ENCODE measurements at places on chromosomes 7 and 10.

- no peak for DNase-seq
These were observed 40.3 kb downstream of the YKT6 start for GRCh38 chr7:44240983-44241510.

- DNase-seq, result no peak
These were observed 68.4 kb downstream of the CDHR3 start for GRCh38 chr7:106031300-106032035.

DNA sequence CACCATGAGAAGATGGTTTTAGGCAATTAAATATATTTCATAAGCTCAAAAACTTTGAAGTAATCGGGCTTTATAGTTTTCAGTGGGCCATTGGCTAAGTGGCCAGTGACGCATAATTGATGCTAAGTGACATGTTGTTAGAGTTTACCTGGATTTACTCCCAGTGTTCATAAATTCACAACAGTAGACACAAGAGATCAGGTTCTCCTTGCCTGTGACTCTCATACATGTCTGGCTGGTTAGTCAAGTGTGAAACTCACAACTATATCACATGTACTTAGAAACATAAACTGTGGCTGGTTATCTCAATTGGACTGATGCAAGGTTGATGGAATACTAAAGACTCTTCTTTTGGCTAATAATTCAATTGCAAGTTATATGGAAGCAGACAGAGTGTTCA, 26.2 kb downstream of the ASB15 start:
- no peak for DNase-seq

DNA sequence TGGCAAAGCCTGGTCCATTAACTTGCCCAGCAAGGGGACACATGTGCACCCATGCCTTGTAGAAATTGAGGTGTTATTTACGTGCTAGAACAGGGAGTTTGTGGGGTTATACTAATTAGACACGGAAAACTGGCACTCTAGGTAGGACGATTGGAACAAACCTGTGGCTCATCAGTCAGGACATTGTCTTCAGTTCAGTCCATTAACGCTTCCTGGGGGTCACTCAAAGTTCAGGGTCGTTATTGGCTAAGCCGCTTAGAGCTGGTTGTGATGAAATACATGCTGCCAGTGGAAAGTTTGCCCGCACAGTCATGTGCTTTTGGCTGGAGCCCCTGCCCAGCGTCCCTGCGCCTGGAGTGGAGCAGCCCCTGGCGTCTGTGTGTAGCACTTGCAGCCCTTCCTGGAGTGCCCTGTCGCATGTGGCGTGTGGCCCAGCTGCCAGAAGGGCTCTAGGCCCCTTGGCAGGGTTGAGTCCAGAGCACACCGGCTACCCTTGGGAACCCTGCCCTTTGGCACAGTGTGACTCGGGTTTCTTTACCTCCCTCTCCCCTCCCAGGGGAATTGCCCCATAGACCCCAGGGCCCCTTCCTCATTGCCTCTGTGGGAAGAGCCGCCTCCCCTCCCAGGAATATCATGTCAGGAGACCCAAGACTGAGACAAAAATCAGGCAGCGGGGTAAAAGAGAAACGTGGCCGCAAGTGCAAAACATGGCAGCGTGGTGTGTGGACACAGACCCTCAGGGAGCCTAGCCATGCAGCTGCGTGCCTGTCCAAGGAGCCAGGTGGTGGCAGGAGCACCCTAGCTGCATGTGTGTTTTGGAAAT, 9.8 kb downstream of the ZNF775 start:
- no peak for DNase-seq

DNA sequence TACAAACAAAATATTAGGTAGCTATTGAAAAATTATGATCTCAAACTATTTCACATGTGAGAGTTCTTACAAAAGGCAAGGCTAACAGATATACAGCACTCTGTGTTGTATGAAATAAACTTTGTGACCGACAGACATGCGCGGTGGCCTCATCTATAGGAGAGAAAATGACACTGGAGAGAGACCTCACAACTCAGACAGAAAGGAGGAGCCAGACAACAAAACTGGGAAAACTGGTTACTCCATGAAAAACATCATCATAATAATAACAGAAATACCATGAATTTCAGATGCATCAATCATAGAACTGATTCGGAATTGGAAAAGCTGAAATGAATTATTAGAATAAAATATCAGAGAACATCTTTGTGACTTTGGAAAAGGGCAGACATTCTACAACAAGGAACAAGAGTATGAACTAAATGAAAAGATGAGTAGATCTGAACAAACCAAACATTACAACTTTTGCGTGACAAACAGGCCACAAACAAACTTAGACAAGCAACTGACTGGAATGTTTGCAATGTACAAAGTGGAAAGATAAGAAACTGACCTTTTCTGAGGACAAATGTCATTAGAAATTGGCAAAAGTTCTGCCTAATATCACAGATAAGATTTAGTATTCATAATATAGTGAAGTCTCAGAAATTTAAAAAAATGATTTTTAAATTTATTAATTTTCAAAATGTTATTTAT, 69.3 kb downstream of the TNS3 start:
- DNase-seq, result no peak

DNA sequence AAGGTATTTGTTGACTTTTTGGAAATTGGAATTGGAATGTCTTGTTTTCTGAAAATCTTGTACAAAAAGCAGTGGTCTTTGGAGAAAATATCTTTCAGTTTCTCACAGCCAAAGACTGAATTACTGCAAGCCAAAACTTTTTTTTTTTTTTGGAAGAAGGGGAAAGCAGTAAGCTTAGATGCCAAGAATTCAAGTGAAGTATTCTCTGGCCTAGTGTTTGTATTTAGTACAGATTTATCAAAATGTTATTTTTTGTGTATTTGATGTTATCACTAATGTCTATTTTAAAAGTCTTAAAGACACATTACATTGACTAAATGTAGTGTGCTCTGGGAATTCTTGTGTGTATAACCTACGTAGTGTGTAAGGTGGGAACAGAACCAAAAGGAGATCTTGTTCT, 6.2 kb downstream of the TET1 start:
- DNase-seq, result no peak

DNA sequence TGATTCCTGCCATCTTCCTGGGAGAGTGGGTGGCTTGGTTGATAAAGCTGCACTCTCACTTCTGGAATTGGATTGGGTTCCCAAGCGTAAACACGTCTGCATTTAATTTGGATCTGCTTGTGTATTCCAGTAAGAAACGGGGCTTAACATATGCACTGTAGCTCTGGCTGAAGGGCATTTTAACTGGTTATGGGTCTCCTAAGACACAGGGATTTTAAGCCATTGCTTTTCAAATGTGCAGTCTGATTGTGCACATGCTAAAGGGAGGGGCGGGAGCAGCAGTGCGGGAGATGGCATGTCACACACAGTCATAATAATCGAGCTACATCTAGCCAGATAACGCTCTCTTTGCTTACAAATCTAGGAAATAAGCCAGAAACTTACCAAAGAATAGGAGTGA, 247.3 kb upstream of the LYZL1 start:
- DNase-seq, result no peak

DNA sequence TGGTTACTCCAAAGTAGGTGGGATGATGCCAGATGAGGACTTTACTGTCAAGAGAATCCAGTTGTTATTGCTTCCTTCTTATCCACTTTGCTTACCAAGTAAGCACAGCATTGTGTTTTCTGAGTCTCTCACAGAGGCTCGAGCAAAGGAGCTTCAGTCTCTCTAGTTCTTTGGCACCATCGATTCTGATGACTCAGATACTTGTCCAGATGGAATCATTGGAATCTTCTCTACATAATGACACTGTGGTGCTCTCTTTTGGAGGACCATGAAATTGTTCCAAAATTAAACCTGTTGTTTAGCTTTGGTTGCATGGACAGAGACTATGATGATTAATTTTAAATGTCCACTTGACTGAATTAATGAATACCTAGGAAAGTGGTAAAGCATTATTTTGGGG, 132.6 kb downstream of the NXPH1 start:
- DNase-seq, result no peak

- DNase-seq, result no peak
These were observed 104.6 kb downstream of the INPP5A start for GRCh38 chr10:132641966-132642731.

- DNase-seq, result no peak
These were observed 680 bp upstream of the ADO start for GRCh38 chr10:62803724-62804355.

DNA sequence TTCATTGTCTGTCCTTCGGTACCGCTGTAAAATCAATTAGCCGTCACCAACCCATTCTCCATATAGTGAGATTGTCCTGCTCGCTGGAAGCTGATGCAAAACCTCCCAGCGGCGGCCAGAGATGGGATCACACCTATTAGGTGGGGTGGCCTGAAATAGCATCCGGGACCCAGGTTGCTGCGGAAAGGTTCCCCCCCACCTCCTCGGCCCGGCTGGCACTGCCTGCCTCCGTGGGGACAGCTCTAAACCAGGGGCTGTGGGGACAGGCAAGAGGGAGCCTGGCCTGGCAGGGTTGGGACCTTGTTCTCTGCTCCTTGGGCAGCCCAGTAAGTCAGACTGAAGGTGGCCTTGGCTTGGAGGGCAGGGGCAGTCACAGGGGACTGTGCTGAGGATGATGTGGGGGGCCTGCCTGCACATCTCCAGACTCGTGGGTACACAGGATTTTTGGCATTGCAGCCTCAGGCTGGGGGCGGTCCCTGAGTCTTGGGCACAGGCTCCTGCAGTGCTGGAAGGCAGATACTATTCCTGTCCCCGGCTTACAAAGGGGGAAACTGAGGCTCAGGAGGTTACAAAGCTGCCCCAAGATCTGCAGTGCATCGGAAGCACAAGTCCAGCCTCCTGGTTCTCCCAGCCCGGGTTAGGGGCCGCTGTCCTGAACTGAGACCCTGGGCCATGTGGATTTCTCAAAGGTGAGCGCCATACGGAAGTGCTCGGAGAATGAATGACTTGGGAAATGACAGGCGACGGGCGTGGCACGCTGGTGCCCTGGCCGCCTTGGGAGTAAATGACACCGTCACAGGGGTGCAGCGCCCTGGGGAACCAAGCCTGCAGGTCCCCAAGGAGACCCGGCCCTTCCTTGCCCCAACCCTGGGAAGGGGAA, 65.6 kb downstream of the UNCX start:
- DNase-seq, result no peak

GRCh38 chr10:88260329-88261051, 322.6 kb downstream of the RNLS start:
- no peak for DNase-seq

GRCh38 chr7:37768611-37769010, 79.8 kb upstream of the NME8 start:
- no peak for DNase-seq

DNA sequence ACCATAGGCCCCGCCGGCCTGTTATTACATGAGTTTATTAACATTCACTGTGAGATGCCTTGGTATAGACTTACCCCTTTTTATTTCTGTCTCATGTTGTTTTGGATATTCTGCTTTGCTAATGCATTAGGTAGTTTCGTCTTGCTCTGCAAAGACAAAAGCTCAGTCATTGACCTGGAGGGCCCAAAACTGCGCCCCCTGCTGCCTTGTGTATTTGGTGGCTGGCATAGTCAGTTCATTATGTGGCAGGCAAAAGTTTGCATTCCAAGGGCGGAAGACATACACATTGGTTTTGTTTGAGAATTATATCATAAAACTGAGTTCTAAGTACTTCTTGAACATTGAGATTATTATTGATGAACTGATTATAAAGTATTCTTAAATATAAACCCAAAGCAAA, 372.5 kb downstream of the SDK1 start:
- peak; percentile 43 for DNase-seq

DNA sequence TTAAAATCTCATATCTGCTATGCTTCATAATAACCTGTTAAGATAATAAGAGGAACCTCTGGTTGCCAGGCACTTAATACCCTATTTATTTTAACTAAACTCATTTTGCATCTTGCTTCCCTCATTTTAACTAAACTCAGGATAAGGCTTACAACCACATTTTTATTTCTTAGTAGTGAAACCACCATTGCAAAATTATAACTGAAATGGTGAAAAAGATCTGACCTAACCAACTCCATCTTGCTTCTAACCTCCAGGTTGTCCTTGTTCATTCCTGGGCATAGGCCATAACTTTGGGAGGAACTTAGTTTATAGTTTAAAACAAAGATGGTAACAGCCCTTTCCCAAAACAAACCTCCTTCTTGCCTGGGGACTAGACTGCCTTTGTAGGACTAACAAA, 6.0 kb downstream of the FAM3C start:
- DNase-seq, result no peak

DNA sequence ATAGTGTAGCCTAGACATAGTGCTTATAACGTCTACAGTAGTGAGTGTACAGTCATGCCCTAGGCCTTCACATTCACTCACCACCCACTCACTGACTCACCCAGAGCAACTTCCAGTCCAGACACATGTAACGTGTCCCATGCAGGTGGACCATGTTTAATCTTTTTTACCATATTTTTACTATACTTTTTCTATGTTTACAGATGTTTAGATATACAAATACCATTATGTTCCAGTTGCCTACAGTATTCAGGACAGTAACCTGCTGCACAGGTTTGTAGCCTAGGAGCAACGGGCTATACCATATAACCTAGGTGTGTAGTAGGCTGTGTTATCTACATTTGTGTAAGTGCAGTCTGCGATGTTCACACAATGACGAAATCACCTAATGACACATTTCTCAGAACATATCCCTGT, 11.0 kb downstream of the MPP7 start:
- DNase-seq, result no peak

DNA sequence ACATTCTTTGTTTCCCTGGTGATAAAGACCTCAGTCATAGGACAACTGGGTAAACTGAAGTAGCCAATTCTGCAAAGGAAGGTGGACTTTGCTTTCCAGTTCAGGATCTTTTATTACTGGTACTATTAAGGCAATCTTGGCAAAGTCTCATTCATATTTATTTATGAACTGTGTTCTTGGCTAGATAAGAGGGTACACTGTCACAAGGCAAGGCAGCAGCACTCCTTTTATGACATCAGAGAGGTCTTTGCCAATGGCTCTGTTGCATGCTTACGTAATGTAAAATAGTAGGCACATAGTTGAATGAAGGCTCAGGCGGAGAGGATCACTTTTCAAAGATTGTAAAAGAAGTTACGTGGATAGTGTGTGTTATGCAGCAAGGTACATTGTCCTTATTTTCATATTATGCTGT, 63.7 kb upstream of the PDK4 start:
- no peak for DNase-seq

GRCh38 chr7:2930310-2931033, 86.4 kb upstream of the GNA12 start:
- no peak for DNase-seq

All from stimulated activated CD4-positive, alpha-beta T cell treated with anti-CD3 and anti-CD28 coated beads, Interleukin-1b, Interleukin-23, amount 100 ng/mL, for 1 hour (primary cell).